Globus pallidus (tissue), 1 donor: ENCODE measurements at places on chromosomes 12 and 14.

GRCh38 chr14:34030864-34031263 lies 80.0 kb upstream of the EGLN3 start:
- DNase-seq, result peak; percentile 73

DNA sequence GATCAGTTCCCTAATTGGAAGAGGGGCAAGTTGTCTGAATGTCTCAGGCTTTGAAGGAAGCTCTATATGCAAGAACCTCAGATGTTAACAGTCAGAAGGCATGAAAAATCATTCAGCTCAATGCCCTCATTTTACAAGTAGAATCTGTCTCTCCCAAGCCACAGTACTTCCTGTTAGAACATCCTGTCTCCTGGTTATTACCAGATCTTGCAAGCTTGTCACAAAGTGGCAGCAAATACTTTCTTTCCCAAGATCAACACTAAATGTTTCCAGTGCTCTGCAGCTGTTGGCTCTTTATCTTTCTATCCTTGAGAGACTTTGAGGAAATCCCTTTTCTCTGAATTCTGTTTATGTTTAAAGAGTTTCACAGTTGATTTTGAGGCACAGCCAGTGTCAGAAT lies 235.5 kb downstream of the AKAP6 start:
- no peak for DNase-seq

GRCh38 chr14:32865827-32866376 lies 72.8 kb upstream of the NPAS3 start:
- DNase-seq, result no peak

DNA sequence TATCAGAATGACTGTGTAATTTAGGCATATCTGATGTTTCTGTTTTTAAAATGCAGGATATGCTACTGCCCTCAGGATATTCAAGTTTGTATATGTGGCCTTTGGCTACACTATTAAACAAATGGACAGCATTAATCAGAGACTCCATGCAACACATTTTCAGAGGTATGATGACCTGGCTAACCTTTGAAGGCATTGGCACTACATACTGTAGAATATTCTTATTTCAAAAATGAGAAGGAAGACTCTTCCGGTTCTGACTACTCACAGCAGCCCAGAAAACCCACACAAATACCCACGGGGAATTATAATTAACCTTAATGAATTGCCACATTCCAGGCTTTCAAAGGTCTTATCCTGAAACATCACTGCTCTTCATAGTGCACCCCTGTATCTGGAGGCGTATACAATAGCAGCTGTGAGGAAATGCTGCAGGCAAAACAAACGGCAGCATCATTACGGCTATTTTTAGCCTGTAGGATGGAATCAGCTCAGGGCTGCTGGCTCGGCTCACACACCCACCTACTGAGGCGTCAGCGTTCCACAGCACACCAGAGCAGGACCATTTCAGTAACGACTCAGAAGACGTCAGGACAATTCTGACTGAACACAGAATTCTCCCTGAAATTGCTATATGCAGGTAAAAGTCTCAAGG lies 648.5 kb downstream of the RPS29 start:
- DNase-seq, result peak; percentile 2

- no peak for DNase-seq
Measured at GRCh38 chr12:28286352-28286751, 96.1 kb downstream of the CCDC91 start.

DNA sequence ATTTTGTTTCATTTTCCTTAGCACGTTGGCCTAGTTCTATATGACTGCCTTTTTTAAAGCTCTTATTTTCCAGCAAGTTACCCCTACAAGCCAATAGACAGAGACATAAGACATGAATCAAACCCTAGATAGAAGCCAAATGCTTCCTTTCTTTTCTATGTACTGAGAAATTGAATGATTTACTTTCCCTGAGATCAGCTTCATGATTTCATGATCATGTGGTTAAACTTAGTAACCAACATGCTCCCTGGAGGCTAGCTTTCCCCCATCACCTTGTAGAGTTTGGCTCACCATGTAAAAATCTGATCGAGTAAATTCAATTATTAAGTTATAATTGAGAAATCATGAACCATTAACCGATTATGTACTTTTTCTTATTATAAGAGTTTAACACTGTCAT lies 148.1 kb upstream of the LRIG3 start:
- no peak for DNase-seq

DNA sequence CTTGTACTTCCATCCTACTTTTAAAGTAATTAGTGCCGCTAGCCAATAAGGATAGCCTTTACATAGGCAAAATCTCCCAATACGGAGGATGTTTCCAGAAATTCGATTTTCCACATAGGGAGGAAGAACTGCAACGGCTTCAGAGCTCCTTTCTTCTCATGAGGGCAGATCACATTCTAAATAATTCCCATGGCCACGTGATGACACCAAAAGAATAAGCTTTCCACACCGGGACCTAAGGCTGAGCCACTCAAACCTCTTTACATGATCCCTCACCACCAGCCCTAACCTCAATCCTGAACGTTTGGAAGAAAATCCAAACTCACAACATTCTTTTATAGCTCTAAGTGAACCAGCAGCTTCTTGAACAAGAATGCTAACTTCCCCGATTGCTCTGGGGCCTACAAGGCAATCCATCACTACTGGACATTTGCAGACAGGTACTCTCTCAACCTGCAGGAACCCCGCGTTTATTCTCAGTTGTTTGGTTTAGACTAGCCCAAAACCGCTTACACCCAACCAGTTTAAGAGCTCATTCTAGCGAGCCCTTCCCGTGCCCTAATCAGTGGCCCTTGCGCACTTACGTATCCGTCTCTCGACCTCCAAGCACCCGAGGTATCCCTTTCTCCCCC lies 884 bp downstream of the CAPRIN2 start:
- peak; percentile 23 for DNase-seq

DNA sequence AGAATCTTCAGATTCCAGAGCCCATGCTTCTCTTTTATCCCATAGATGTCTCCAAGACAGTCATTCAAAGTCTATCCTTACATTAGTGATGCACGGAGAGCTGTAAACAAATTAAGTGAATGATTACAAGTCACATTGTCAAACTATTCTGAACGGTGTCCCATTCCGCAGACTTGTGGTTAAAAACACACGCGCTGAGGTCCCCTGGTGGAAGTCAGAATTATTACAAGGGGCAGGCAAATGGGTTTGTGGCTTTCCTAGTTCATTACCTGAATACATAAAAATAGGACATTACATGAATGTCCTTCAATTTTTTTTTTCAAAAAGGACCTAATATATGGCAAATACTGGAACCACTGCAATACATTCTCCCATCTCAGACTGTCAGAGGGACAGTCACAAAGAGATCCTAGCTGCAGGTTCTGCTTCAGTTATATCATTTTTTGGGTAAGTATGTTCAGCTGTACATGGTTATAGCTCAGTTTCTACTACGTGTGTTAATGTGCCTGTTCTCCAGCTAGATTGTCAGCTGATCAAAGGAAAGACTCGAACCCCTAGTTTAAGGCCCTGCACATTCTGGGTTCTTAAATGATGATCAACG lies 53.1 kb upstream of the STON2 start:
- no peak for DNase-seq

- no peak for DNase-seq
Measured at GRCh38 chr12:52037248-52037861, 13.9 kb upstream of the NR4A1 start.

- peak; percentile 33 for DNase-seq
Measured at GRCh38 chr14:73712540-73713180, 1.5 kb downstream of the PNMA1 start.

- no peak for DNase-seq
Measured at GRCh38 chr14:28629328-28630004, 137.1 kb upstream of the FOXG1 start.

DNA sequence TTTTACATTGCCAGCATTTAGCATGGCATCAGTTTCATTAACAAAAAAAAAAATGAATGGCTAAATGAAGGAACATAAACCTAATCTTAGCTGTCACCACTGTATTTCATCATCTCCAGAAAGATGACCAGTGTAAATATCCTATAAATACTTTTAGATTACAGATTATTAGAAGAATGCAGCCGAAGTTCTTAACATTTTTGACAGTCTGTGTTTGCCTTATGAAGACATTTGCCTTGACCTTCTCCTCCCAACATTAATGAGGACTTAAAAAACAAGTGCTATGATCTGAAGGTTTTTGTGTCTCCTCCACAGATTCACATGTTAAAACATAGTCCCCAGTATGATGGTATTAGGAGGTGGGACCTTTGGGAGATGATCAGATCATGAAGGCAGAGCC lies 253.0 kb downstream of the SNAPC1 start:
- DNase-seq, result no peak

DNA sequence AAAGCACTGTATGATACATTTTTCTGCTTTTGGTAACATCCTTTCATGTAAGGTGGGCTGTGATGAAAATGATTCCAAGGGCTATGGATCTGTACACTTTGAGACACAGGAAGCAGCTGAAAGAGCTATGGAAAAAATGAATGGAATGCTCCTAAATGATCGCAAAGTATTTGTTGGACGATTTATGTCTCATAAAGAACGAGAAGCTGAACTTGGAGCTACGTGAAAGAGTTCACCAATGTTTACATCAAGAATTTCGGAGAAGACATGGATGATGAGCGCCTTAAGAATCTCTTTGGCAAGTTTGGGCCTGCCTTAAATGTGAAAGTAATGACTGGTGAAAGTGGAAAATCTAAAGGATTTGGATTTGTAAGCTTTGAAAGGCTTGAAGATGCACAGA lies 22.1 kb upstream of the SRGAP1 start:
- no peak for DNase-seq

DNA sequence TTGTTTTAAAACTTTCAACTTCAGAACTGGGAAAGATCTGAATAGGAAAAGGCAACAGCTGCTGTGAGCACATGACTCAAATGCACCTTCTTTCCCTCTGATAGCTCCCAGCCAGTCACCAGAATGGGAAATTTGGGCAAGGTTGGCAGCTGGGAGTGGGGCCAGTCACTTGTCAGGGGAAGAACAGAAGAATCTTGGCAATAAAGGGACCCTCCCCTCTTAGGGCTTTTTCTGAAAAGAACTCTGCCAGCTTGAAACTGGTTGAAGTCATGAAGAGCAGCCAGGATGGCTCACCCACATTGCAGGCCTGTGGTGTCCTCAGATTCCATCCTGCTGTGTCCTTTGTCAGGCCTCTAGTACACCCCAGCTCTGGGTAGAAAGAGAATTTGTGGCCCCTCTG lies 10.3 kb upstream of the RIC8B start:
- DNase-seq, result peak; percentile 50

DNA sequence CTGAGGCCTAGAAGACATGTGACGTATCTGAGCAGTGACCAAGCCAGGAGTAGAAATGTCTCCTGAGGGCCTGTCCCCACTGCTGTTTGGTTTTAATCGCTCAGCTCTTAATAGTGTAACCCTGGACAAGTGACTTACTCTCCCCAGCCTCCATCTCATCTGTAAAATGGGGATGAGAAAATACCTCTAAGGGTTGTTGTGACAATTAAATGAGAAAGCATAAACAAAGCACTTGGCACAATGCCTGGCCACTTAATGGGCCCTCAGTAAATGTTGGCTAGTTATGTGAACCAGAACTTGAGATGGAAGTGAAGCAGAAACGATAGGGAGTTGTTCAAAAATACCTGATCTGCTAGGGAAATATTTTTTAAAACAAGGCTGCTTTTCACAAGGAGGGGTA lies 58.2 kb downstream of the HMGA2 start:
- no peak for DNase-seq

DNA sequence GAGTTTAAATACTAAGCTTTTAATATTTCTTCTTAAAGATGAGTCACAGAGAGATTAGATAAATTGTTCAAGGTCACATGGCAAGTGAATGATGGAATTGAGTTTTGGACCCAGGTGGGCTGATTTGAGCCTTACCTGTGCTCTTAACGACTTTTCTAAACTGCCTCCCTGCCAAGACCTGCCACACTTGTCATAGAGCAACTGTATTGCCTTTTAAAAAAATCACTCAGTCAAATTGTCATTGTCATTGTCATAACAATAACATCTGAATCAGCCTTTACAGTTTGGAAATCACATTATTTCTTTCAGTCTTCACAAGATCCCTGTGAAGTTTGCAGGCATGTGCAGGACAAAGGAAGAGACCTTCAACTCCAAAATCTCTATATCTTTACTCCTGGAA lies 25.7 kb downstream of the SLC4A8 start:
- no peak for DNase-seq

DNA sequence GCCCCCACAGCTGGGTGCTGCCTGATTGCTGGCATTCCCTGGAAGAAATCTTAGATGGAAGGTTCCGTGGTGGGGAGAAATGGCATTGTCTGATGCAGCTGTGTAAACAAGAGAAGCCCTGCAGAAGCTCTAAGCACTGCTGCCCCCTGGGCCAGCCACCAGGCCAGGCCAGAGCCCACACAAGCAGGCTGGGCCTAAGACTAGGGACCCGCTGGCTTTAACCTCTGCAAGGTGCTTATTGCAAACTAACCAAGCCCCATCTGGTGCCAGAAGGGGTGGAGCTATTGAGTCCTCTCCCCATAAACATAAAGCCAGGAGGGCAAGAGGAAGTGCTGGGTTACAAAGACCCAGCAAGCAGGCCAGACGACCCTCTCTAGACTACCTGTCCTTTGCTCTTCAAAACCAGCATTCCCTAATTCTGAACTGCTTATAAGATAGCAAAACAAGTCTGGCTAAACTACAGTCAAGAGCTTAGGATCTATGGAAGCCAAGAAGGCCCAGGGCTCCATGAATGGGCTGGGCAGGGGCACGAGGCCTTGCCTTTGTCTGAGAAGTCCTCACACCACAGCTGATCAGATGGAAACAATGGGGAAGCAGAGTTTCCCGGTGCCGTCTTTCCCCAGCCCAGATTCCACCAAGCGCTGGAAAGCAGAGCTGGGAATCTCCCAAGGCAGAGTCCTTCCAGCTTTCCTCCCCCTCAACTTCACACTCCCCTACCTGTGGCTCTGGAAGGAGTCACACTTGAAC lies 28.8 kb downstream of the P2RX4 start:
- DNase-seq, result no peak

GRCh38 chr14:61222388-61222787 lies 58.8 kb downstream of the TMEM30B start:
- DNase-seq, result no peak

DNA sequence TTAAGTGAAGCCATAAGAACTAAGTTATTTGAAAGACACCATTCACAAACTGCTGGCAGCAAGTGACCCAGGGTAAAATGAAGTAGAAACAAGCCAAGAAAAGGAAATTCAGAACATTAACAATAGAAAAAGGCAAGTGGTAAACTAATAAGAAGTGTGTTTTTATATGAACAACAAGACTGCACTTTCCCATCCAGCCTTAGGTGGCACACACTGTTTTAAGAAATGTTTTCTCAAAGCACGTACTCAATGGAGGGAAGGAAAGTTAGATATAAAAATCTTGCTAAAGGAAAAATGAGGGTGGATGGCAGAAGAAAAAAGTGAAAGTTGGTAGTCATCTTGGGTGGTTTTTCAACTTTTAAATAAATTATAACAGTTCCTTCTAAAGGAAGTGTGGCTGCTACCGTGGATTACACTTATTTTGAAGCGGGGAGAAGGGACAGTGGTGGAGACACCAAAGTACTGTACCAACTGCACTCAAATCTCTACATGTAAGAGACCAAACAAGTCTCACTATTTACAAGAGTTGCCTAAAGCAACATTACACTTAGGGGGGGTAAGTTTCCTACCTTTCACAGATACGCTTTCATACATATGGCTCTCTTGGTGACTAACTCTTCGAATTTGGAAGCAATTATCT lies 58.8 kb downstream of the SEL1L start:
- no peak for DNase-seq
